Naive B cell (primary cell): ENCODE measurements at places on chromosomes 12 and 14. TPM values are rescaled to one million over a fixed set of nuclear protein-coding genes. Genes with fewer than 3 reads are reported as not detected.
A peak's percentile ranks its signal among the peaks of the same experiment; 100 is the strongest.

DNA sequence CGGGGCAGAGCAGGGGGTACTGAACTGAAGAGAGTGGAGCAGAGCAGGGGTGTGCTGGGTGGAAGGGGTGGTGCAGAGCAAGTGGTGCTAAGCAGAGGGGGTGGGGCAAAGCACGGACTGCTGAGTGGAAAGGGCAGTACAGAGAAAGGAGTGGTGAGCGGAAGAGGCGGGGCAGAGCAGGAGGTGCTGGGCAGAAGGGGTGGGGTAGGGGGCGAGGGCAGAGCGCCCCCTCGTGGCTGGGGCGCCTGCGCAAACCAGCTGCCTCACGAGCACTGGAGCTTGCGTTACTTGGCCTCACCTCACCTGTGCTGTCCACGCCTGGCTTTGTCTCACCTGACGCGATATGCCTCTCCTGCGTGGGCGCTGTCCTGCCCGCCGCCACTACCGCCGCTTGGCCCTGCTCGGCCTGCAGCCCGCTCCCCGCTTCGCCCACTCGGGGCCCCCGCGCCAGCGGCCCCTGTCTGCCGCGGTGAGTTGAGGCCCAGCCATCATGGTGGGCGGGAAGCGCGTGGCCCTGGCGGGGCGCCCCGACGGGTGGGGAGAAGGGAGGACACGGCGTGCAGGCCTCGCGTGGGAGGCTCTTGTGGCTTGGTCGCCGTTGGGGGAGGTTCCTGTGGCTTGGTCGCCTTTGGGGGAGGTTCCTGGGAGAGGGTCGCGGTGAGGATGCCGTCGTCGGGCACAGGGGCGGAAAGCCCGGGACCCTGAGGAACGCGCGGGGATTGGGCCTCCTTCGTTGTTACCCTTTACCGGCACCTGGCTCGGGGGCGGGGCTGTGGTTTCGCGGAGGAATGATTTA lies at the start of gene COX8C:
COX8C (plus strand) TSS at position 257 of the 796 bp plus-strand sequence; CDS start at position 344, 87 bp downstream.
- DNase-seq: no peak
- H3K27me3 ChIP-seq: no peaks in the 10 kb centered on the region
- peaks cover 12% of the 10 kb centered on the region for H3K36me3 ChIP-seq
- H3K27ac ChIP-seq: no peak within 1 kb of the TSS
- no peak within 1 kb of the TSS for H3K4me3 ChIP-seq

- H3K4me1 ChIP-seq: no peaks in the 10 kb centered on the region
- no peak overlapping the region for H3K4me3 ChIP-seq
- no peaks in the 10 kb centered on the region for H3K27me3 ChIP-seq
Observed at GRCh38 chr14:90575781-90576180, 179.0 kb downstream of the CALM1 start.

DNA sequence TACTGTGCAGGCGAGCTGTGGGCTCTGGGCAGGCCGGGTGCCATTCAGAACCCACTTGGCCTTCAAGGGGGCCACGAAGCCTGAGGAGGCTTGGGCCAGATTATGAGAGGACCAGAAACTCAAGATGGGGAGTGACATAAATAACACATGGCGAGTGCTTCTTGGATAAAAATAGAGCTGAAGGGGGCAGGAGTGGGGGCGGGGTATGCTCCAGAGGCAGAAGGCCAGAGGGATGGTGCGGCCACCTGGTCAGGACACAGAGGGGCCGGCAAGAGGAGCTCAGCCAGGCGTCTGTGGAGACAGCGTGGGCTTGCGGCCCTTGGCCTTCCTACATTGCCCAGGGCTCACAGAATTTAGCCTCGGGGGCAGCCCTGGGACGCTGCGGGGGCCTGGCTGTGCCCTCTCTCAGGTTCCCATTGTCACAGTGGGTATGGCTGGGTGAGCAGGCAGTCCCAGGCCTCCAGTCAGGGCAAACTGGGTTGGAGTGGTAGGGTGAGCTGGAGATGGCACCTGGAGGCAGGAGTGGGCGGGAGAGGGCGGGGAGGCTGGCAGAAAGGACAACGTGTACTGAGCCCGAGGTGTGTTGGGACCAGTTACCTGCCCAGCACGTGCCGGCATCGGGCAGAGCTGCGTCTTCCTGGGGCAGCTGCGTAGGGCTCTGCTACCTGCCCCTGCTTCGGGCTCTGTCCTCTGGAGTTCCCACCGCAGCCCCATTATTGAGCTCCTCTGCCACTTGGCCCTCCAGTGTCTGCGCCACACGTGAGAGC lies 7.4 kb upstream of the SLC25A29 start:
- H3K4me1 ChIP-seq: peaks cover 36% of the 10 kb centered on the region
- no peaks in the 10 kb centered on the region for H3K36me3 ChIP-seq
- no peak for DNase-seq
- no peak overlapping the region for H3K4me3 ChIP-seq
- peak overlapping the region; percentile 54 for H3K27ac ChIP-seq

DNA sequence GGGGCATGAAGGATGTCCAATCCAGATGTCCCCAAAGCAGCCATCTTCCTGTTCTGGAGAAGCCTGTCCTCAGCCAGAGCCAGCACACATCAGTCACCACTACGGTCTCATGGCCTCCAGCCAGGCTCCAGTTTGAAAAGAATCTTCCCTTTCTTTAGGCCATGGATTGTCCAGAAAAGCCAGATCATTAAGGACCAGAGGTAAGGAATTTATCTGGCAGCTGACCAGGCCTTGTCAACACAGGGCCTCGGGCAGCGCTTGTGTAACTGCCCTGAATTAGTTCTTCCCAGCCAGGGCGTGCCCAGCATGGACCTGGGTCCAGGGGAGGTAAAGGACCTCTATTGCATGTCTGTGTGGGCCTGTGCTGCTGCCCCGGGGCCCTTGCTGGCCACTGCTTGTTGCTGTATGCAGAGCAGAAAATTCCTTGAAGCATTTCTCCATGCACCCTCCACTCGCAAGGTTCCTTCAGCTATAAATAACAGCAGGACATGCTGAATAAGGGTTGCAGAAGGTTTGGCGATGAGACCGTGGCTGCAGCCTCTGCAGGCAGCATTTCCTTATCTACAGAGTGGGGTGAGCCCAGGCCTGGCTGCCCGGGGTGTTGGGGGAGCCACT lies 21.7 kb upstream of the VPS37B start:
- H3K4me1 ChIP-seq: peaks cover 13% of the 10 kb centered on the region
- H3K4me3 ChIP-seq: no peak overlapping the region
- H3K27ac ChIP-seq: no peak overlapping the region

- no peaks in the 10 kb centered on the region for H3K4me1 ChIP-seq
- DNase-seq: no peak
- no peak overlapping the region for H3K4me3 ChIP-seq
- H3K27me3 ChIP-seq: no peaks in the 10 kb centered on the region
- H3K36me3 ChIP-seq: no peaks in the 10 kb centered on the region
- H3K27ac ChIP-seq: no peak overlapping the region
Observed at GRCh38 chr14:37078131-37078530, 94.3 kb downstream of the SLC25A21 start.

- H3K27ac ChIP-seq: no peak overlapping the region
- H3K4me1 ChIP-seq: no peaks in the 10 kb centered on the region
- H3K4me3 ChIP-seq: no peak overlapping the region
- DNase-seq: peak; percentile 54
- H3K36me3 ChIP-seq: no peaks in the 10 kb centered on the region
Observed at GRCh38 chr12:97148941-97149559, 242.0 kb downstream of the NEDD1 start.

GRCh38 chr12:93664573-93665138 lies 12.5 kb upstream of the CRADD start:
- no peak for DNase-seq
- H3K4me1 ChIP-seq: no peaks in the 10 kb centered on the region
- no peaks in the 10 kb centered on the region for H3K36me3 ChIP-seq
- no peaks in the 10 kb centered on the region for H3K27me3 ChIP-seq

DNA sequence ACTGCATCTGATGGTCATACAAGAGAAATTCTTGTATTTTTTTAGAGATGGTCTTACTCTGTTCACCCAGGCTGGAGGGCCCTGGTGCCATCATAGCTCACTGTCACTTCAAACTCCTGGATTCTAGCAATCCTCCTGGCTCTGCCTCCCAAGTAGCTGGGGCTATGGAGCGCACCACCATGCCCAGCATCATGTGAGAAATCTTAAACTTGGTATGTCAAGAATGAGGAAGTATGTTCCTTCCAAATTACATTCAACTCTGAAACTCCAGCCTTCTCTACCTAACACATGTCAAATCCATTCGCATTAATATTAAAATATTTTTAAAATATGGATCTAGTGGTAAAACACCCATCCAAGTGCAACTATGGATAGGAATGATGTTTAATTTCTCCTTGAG lies 27.5 kb upstream of the CDKN3 start:
- H3K4me1 ChIP-seq: no peaks in the 10 kb centered on the region
- DNase-seq: no peak
- no peaks in the 10 kb centered on the region for H3K27me3 ChIP-seq
- H3K36me3 ChIP-seq: no peaks in the 10 kb centered on the region
- H3K27ac ChIP-seq: no peak overlapping the region

DNA sequence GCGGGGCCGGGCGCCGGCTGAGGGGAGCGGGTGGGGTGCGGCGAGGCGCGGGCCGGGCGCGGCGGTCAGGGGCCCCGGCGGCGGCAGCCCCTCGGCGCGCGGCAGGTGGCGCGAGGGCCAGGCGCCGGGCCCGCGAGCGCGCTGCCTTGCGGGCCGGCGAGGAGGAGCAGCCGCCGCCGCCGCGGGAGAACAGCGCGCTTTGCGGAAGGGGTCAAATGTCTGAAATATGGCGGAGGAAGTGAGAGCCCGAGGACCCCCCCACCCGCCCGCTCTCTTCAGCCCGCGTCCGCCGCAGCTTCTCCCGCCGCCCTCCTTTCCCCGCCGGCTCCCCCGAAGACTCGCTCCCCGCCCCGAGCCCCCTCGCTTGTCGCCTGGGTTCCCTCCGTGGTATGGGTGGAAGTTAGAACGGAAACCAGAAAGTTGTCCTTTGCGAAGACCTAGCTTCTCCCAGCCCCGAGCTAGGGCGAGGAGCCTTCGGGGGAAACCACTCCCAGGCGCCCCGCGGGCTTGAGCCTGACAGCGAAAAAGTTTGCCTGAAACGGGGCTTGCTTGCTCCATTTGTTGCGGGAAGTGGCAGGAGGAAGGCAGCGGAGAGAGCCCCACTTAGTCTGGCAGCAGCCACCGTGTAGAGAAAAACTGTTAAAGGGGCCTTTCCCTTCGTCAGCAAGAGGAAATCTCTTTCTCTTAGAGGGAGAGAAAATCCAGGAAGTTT lies 551 bp downstream of the RAP1B start:
- no peaks in the 10 kb centered on the region for H3K27me3 ChIP-seq
- peak; percentile 57 for DNase-seq
- H3K4me1 ChIP-seq: peaks cover 47% of the 10 kb centered on the region
- H3K36me3 ChIP-seq: peaks cover 10% of the 10 kb centered on the region
- H3K4me3 ChIP-seq: peak overlapping the region; percentile 100
- peak overlapping the region; percentile 98 for H3K27ac ChIP-seq

- peaks cover 5% of the 10 kb centered on the region for H3K4me1 ChIP-seq
- no peak for DNase-seq
- no peak overlapping the region for H3K27ac ChIP-seq
- H3K36me3 ChIP-seq: no peaks in the 10 kb centered on the region
Observed at GRCh38 chr12:13365748-13366366, 169.3 kb downstream of the EMP1 start.

DNA sequence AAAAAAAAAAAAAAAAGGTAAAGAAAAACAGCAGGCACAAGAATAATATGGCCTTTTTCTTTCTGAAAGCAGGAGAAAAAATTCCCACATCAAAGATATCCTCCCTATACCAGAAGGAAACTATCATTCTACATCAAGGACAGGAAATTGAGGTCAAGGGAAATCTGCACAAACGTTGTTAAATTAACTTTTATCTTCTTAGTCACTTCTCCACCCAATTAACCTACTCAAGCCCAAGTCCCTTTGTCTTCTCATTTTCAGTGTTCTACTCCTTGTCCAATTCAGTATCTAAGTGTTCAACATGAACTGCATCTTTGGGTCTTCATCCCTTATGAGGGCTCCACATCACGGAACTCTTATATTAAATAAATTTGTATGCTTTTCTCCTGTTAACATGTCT lies 15.7 kb downstream of the NDUFA12 start:
- no peak for DNase-seq
- no peak overlapping the region for H3K27ac ChIP-seq
- H3K27me3 ChIP-seq: no peaks in the 10 kb centered on the region
- H3K36me3 ChIP-seq: peaks cover 10% of the 10 kb centered on the region
- H3K4me3 ChIP-seq: no peak overlapping the region
- H3K4me1 ChIP-seq: peaks cover 18% of the 10 kb centered on the region

PPFIA2 gene
- not detected for polyA plus RNA-seq
